Stimulated activated naive CD4-positive, alpha-beta T cell (primary cell): ENCODE measurements at places on chromosomes 1 and 21.

DNA sequence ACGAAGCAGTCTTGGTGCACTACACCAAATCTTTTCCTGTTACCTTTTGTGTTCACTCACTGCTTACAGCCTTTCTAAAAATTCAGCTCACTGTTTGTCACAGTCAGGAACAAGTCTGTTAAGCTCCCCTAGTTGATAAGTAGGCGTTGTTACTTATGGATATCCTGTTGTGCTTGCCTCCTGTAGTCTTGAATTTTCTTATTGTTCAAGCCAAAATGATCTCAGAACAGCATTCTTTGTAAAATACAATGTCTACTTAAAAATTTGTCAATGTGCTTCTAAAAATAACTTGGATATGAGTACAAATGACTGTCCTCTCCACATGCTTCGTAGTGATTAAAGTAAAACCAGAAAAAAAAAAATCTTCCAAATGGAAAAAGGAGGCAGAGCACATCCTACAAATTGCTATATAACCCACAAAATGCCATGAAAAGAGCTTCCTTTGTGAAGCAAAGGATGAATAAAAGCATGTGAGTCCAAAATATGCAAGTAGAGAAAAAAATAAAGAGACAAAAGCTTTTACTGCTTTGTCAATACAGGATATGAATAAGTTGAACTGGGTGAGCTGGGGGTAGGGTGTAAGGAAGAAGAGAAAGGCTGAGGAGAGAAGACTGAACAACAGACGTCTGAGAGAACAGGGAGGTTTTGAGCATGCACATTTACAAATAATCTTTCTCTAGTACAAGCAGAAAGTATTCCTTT, 228.9 kb upstream of the ADGRL4 start:
- DNase-seq: no peak

- DNase-seq: no peak
Measured at GRCh38 chr1:220426989-220427388, 100.9 kb upstream of the MARK1 start.

DNA sequence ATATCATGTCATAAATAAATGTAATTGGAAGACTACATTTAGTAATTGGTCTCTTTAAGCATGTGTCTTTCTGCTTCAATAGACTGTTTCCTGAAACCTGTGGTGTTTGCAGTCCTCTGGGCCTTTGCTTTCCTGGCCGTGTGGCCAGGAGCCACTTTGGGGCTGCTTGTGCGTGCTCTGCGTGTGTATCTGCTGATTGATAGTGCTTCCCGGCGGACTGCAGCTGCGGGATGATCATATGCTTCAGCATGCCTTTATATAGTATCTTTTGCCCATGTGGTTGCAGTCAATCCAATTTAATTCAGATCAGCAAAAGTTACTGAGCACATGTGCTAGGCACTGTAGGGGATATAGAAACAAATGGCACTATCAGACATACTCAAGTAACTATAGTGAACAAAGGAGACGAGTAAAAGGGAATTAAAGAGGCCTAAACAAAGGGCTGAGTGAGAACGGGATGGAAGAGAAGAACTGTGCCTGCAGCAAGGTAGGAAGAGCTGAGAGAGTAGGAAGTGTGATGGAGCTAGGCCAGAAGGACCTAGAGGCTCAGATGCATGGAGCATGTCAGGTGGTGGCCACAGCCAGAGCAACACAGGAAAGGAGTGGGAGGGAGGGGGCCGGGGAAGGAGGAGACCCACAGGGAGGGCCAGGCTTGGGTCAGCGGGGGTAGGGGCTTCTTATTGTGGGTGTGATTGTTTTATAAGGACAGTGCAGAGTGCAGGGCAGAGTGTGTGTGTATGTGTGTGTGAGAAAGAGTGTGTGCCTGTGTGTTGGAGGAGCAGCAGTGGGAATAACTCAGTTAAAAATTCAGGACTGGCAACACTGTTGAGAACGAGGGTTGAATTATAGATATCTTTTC, 27.2 kb upstream of the TTF2 start:
- DNase-seq: no peak

DNA sequence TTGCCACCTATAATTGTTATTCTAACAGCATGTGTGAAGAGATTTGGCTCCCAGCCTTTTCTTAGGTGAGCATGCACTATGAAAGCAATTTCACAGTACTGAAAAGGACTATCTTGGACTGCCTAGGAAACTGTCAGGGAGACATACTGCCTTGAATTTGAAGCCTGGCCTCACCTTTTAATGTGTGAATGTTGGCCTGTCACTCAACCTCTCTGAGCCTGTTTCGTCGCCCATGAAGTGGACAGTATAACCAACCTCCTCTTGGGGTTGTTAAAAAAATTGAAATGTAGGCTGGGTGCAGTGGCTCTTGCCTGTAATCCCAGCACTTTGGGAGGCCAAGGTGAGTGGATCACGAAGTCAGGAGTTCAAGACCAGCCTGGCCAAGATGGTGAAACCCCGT, 20.4 kb upstream of the POU2F1 start:
- no peak for DNase-seq

DNA sequence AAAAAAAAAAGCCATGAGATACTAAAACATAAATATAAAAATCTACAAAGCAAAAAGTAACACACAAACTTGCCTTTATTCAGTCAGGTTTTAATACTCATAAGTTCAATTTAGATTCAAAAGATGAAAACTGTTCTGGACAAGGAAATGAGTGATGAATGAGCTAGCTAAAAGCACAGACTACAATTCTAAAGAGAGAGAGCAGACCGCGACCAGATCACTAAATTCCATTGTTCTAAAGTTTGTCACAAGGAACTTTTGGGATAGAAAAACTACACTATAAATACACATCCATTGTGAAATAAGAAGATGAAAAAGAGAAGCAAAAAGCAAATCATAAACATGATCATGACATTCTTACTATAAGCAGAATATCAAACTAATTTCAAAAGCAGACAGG, 1.7 kb downstream of the ODF2L start:
- DNase-seq: no peak

GRCh38 chr1:248757784-248758195, 2.2 kb upstream of the LYPD8 start:
- DNase-seq: no peak

- DNase-seq: no peak
Measured at GRCh38 chr1:228036701-228037231, 30.0 kb downstream of the WNT3A start.

DNA sequence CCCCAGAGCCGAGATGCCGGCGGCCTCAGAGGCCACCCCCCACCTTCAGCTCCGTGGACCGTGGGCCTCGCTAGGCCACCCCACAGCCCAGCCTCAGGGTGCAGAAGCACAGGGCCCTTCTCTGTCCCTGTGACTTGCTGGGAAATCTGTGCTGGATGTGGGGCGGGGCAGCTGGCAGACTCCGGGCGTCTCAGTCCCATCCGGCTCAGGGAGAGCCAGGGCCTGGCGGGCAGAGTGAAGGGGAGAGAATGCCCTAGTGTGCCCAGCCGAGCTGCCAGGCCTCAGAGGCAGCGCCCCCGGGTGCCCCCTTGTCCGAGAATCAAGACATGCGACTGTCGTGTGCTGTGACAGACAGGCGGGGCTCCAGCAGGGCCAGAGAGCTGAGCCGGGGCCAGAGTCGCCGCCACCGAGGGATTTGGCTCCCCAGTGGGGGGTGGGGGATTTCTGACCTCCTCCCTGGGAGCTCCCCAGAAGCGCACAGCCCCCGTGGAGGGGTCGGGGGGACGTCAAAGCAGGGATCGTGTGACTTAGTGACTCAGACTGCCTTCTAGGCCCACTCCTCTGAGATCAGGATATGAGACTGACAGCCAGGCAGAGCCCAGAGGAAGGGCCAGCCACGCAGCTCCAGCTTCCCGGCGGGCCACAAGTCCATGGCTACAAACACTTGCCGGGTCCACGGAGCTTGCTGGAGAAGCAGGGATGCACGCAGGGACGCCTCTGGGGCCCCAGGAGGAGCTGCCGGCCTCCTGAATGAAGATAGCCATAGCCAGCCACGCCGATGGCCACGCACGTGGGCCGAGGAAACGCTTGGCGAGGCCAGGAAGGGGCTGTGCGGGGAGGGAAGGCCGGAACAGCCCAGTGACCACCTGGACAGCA, 11.9 kb downstream of the COL6A1 start:
- DNase-seq: no peak

DNA sequence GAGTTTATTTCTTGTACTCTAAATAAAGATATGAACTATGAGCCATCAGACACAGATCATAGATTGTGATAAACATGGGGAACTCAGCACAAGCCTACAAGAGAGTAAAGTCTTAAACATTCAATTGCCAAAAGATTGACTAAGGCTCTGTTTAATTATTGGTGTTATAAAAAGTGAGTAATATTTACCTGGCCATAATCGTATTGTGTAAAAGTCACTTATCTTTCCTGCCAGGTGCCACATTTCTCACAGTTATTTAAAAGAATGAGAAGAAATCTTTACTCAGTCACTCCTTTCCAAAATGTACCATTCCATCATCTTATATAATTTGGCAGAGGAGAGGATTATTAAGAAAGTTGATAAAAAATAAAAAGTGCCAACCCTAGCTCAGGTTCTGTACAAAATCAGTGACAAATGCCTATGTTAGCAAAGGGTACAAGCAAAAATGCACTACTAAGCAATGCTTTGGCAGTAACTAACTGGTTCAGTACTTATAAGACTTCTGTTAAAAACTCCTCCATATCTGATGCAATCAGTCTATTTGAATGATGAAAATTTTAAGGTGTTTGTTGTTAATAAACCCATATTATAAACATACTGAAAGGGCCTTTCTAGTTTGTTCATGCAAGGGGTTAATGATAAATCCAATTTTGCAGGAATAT, 5.8 kb upstream of the NR5A2 start:
- DNase-seq: no peak

DNA sequence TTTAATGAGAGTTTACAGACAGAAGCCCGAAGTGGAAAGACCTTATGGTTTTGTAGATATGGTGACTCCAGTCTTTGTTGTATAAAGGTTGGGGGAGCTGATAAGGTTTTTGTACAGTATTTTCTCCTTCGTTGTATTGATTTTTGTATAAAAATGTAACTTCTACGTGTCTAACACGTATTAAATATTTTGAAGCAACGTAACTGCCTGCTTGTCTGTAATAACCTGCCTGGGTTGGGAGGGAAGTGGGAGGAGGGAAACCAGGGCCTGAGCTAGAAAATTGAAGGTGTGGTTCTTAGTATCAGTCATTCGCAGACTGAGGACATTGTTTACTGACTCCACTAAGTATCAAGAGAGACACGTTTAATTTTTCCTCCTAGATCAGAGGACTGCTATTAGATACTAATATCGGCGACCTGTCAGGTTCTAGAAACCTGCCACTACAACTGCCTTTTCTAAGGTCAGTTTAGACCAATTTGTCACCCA, 2.2 kb downstream of the IER5 start:
- peak; percentile 25 for DNase-seq

GRCh38 chr1:15431571-15431948, 6.7 kb upstream of the CTRC start:
- DNase-seq: no peak

DNA sequence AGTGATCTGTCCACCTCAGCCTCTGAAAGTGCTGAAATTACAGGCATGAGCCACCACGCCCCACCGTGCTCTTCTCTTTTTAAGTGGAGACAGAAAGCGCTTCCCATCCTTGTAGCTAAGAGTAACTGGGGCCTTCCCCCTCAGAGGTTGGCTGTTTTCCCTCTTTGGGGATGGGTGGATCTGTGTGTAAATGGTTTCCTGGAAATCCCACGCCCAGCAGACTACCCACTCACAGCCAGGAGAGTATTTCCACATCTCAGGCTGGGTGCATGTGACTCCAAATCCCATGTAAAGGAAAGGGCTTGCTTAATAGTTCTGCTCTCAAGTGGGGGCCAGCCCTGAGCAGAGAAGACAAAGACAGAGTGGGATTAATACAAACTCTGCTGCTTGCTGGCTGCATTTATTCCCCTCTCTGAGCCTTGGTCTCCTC, 19.6 kb upstream of the TCEA3 start:
- DNase-seq: no peak

- DNase-seq: no peak
Measured at GRCh38 chr1:2785631-2786328, 15.7 kb downstream of the TTC34 start.

DNA sequence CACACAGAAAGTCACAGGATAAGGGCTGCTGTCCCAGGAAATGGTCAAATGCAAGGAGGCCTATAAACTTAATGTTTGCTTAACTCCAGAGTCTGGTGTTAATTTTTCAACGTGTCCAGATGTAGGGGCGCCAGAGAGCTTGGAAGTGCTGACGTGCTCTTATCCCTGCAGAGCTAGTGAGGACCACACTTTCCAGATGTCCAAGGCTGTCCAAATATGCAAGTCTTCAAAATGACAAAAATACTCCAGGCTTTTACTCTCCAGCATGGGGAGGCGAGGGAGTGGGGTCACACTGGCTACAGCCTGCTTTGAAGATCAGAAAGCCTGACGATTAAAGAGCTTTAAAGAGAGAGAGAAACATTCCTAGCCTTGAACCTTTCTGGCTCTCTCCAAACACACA, 57.6 kb downstream of the ABCA4 start:
- no peak for DNase-seq

GRCh38 chr1:207799989-207800648, 48.3 kb downstream of the CD46 start:
- DNase-seq: no peak

DNA sequence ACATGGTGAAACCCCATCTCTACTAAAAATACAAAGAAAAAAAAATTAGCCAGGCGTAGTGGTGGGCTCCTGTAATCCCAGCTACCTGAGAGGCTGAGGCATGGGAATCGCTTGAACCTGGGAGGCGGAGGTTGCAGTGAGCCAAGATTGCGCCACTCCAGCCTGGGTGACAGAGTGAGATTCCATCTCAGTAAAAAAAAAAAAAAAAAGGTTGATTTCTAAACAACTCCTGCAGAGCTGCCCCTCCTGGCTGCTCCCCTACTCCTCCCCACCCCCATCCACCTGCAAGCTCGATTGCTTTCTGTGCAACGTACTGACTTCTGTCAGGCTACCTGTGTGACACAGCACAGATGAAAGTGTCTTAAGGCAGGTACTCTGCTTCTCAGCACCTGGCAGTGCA, 13.3 kb downstream of the ETV3L start:
- no peak for DNase-seq

- no peak for DNase-seq
Measured at GRCh38 chr1:37840711-37841110, 18.7 kb downstream of the MTF1 start.

DNA sequence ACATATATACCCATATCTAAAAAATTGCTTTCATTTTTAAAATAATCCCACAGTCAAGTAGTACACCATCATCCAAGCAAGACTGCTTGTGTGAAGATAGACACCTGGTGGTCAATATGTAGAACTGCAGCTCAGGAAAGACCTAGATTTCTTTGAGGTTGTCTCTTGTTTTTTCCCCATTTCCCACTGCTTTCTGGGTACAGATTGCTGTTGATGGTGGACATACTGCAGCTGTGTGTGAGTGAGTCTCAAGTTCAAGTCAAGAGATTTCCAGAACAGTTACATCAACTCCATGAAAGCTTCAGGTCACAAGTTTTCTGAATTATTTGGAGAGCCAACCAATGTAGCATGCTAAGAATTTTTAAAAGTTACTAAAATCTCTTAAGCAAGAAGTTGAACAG, 306.4 kb downstream of the DUSP10 start:
- no peak for DNase-seq

- DNase-seq: no peak
Measured at GRCh38 chr21:43936247-43936967, 71.4 kb downstream of the AGPAT3 start.

GRCh38 chr1:247362153-247362552, 30.5 kb upstream of the ZNF496 start:
- no peak for DNase-seq

GRCh38 chr1:56967900-56968832, 2.4 kb upstream of the C8B start:
- no peak for DNase-seq

- no peak for DNase-seq
Measured at GRCh38 chr1:89525169-89525855, 683 bp downstream of the LRRC8B start.

- DNase-seq: no peak
Measured at GRCh38 chr1:50522691-50523342, 99.6 kb upstream of the DMRTA2 start.

GRCh38 chr1:248696261-248696660, 6.3 kb downstream of the OR14I1 start:
- no peak for DNase-seq
